ENCODE measurements at places on chromosomes 3 and 15. TPM values are rescaled to one million over a fixed set of nuclear protein-coding genes. Genes with fewer than 3 reads are reported as not detected.

- DNase-seq = no peak
Observed at GRCh38 chr3:127808197-127808596, 14.1 kb downstream of the MGLL start.

DNA sequence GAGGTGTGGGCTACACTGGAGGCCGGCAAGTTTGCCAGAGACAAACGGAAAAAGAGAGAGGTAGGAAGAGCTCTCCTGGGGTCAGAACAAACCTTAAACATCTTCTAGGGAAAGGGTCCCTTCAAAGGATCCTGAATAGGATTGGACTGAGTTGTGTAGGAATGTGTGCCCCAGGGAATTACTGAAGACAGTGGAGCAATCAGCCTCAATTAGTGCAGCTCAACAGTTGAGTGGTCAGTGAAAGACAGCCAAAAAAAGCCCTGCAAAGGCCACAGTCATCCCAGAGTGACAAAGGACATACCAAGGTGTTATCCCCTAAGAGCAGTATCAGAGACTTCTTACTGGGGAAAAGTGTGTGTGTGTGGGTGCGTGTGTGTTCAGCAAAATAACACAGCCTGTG is 70.3 kb downstream of the NUP210 start:
- DNase-seq = no peak

ZNF501 gene
- total RNA-seq = 1.4 TPM

DNA sequence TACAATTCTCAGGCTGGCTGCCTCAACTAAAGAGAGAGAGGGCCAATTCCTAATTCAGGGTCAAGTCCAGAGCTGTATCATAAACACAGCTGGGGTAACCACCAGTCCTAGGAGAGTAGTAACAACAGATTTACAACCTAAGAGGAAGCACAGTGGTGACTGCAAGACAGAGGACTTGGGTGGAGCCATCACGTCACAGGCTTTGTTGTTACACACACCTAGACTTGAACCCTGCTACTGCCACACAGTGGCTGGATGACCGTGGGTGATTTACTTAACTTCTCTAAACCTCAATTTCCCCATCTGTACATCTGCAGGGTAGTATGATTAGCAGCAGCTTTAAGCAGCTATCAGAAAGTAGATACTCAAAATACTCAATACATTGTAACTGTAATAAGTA is 78.6 kb downstream of the MYLK start:
- no peak for DNase-seq

- no peak for DNase-seq
Observed at GRCh38 chr3:195754141-195754540, 33.4 kb downstream of the MUC20 start.

GRCh38 chr3:155370764-155371503 is 77.5 kb upstream of the STRIT1 start:
- no peak for DNase-seq

RYR3 gene
- not detected for total RNA-seq

DNA sequence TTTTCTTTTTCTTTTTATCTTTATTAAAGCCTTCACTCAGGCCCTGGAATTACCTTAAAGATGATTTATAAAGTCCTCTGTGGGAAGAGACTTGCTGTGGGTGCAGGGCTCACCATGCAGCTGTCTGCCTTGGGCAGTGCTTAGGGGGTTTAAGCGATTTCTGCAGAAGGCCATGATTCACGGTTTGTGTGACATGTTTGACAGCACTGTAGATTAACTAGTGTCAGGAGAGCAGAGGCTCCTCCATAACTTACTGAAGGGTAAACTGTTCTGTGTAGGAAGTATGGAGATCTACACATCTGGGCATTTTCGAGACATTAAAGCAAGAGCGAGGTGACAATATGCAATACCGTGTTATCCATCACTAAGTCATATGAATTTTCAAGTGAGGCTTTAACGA is 137.7 kb downstream of the LRIG1 start:
- no peak for DNase-seq

GRCh38 chr3:25033407-25034029 is 394.5 kb upstream of the RARB start:
- no peak for DNase-seq

- no peak for DNase-seq
Observed at GRCh38 chr3:113200946-113201345, 10.4 kb upstream of the BOC start.

DNA sequence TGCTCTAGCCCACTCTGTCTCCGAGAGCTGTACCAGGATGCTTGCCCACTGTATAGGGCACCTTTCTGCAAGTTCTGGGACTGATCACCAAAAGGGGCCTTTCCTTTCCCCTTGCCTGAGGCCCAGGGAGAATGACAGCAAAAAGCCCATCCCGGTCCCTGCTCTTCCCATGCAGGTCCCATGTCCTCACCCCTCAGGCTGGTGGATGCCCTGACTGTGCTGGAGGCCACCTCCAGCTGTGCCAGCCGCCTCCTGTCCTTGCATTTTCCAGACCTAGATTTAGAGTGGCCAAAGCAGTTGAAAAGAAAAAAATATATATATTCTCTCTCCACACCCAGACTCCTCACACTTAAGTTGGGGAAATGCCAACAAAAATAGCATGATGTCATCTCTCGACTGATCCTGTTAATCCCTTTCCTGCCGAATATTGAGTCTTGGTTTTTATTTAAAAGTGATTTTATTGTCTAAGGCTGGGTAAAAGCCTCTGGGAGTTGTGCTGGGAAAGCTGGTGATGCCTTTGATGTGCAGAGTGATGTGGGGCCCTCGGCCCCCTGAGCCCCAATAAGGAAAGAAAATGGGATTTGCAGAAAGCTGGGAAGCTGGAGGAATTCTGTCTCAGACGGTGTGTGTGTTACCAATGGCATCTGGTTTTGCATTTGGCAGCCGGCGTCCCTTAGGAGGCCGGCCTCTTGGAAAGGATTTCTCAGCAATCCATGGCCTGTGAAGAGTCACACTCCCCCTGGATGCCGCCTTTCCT is 29.3 kb upstream of the TPM1 start:
- DNase-seq = peak; percentile 73

- no peak for DNase-seq
Observed at GRCh38 chr3:197366301-197367044, 68.1 kb upstream of the DLG1 start.

- no peak for DNase-seq
Observed at GRCh38 chr3:144178607-144179006, 207.0 kb downstream of the DIPK2A start.

DNA sequence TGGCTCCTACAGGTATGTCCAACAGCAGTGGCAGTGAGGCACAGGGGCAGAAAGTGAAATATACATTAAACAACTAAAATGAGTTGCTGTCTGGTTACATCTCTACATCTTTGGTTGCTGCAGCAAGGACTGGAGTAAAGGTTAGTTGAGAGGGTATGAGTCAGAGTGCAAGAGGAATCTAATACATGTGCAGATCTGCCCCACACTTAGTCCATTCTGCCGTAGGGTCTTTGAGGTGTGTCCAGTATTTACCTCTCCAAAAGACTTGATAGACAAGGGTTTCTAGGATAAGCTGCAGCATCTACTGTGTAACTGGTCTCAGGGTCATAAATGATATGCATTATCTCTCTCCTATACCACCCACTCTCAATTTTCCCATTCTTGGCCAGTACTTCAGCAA is 6.2 kb upstream of the NEDD4 start:
- no peak for DNase-seq

CORO2B gene
- total RNA-seq = 7.7 TPM

SEMA6D gene
- total RNA-seq = 1.6 TPM

MRAS gene
- total RNA-seq = 97.4 TPM

DNA sequence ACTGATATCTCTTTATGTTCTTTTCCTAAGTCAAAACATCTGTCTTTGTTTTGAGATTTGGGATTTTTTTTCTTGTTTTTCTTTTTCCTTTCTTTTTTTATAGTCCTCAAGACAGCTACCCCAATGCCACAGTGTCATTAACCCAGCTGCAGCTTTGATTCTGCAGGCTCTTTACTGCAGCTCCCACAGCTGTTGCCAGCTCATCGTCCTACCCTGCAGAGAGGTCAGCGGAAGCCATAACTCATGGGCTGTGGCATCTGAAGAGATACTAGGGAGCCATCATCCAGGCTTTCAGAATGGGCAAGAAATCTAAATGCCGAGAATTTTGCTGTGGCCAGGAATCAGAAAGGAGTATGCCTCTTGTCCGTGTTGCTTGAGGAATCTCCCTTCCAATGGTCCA is 44.3 kb upstream of the SLC24A5 start:
- no peak for DNase-seq

- DNase-seq = no peak
Observed at GRCh38 chr3:165607221-165607620, 230.0 kb downstream of the BCHE start.

SLC7A14 gene
- 0.39 TPM for total RNA-seq

DNA sequence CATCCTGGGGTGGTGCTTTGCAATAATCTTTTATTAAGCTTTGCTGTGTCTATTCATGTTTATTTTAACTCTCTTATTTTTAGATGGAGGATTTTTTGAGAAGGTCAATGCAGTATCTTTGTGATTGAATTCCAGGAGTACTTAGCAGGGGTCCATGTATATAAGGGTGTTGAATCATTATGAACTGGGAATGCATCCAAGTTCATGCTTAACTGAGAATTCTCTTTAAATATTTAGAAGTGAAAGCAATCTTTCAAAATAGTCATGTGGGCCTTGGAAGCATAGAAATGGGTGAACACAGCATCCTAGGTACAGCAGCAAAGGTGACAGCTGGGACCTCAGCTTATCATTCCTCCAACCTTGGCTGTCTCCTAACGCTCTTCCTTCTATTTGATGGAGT is 27.3 kb downstream of the SPTSSB start:
- no peak for DNase-seq

DNA sequence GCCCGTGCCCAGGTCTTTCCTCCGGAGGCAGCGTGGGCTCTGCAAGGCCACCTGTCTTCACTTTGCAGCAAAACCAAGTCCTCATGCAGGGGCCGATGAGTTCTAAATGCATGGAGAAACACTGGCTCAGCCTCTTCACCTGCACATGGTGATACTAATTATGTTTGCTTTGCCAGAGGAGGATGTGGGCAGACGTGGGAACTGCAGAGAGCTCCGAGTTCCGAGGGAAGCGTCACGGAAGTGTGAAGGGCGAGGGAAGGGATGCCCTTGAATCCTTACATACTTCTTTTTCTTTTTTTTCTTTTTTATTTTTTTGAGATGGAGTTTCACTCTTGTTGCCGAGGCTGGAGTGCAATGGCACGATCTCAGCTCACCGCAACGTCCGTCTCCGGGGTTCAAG is 74.8 kb downstream of the GABRG3 start:
- DNase-seq = no peak

DNA sequence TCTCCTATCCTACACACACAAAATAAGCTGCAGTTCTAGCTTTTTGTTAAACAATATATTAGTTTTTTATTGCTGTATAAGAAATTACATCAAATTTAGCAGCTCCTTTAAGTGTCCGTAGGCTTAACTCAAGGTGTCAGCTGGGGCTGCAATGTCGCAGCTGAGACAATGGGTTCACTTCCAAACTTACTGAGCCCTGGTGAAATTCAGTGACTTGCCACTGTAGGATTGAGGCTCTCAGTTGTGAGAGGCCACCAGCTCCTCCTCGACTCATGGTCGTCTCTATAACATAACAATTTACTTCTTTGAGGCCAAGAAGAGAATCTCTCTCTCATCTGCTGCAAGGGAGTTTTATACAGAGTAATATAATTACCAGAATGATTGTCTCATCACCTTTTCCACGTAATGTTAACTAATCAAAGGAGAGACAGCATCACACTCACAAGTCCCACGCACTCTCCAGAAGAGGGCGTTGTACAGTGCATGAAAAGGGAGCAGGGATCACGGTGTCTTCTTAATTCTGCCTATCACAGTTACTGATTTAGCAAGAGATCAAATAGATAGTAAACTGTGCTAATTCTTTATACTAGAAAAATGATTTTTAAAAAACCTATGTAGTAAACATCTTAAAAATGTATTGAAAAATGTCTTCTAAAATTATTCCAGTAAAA is 735.6 kb upstream of the GBE1 start:
- no peak for DNase-seq

IL20RB gene
- total RNA-seq = 1.5 TPM

- DNase-seq = no peak
Observed at GRCh38 chr15:90035095-90035839, 34.1 kb downstream of the ZNF710 start.

DNA sequence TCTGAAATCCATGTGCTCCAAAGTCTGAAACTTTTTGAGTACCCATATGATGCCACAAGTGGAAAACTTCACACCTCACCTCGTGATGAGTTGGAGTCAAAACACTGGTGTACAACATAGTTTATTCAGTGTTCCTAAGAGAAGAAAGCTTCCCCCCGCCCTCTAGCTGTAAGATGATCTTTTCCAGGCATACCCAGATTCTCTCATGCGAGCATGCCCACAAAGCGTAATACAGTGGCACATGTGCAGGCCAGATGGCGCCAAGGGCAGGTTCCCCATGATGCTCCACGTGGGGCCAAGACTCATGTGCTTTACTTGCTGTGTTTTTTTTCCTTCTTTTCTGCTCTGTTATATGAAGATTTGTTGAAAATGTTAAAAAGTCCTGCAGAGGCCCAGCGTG is 104.9 kb upstream of the LRRFIP2 start:
- DNase-seq = no peak

- no peak for DNase-seq
Observed at GRCh38 chr3:30112411-30112810, 494.0 kb upstream of the TGFBR2 start.

LRRC3B gene
- total RNA-seq = not detected

GRCh38 chr3:23130406-23130805 is 72.7 kb upstream of the UBE2E2 start:
- no peak for DNase-seq

- no peak for DNase-seq
Observed at GRCh38 chr15:96187341-96188305, 142.9 kb upstream of the NR2F2 start.

GRCh38 chr15:92666780-92667179 is 11.2 kb upstream of the FAM174B start:
- DNase-seq = no peak

CDCP1 gene
- 1.7 TPM for total RNA-seq

DNA sequence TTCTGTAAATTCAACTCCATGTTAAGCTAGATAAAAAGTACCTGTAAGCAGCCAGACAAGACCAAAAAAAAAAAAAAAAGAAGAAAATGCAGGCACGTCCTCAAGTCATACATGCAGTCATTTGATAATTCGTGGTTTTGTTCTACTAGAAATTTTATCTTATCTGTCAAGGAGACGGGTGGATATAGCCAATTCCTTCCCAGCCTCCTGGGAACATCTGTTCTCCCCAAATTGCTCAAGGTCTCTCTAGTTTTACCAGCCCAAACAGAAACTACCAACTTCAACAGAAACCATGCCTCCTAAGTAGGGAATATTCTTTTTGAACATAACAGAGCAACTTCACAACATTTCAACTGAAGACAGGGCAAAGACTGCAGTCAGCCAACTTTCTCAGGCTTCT is 19.5 kb downstream of the RYK start:
- DNase-seq = no peak

DNA sequence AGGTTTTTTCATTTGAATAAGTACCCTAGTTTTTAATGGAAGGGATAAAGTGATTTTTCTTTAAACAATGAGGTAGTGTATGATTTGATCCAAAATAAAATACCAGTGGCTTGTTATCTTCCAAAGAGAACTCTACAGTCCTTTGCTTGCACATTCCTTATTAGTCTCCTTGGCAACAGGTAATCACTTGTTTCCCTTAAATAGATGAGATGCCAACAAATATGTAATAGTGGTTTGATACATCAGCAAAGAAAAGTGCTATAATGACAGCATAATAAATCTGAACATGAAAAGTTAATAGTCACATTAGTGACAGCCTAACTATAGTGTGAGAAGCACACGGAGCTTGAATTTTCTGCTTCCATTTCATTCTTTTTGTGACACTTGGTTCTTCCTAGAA is 360.2 kb downstream of the ZNF385D start:
- DNase-seq = peak; percentile 70

SHC4 gene
- 2.3 TPM for total RNA-seq

All from HFFc6 (cell line).